ENCODE measurements at places on chromosomes 13 and 19.
A peak's percentile ranks its signal among the peaks of the same experiment; 100 is the strongest.

GRCh38 chr19:2014731-2015607 is 545 bp downstream of the BTBD2 start:
- DNase-seq: peak; percentile 27

DNA sequence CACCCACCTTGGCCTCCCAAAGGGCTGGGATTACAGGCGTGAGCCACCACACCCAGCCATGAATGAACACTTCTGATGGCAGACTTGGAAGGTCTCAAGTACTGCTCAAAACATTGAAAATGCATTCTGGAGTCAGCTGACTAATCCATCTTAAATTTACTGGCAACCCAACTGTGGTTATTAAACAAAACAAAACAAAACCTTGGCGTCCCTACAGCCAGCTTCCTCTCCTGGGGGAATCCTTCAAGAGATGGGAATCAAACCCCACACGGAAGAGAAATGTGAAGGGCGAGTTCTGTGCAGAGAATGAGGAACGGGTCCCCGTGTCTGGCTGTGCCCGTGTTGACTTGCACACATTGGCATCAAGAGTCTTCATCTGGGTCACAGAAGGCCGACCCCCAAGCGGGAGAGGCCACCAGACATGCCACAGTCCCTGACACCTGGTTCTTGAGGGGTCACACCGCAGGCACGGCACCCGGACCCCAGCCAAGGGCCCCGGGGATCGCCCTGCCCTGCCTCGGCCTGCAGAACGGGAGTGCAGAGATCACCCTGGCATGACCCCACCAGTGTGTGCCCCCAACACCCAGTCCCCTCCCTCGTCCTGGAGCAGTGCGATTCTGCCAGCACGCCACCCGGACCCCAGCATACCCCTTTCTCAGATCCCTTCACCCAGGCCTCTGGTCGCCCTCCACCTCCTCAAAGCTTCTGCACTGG is 3.2 kb downstream of the MAP2K2 start:
- no peak for DNase-seq

- DNase-seq: no peak
These were observed 244.9 kb downstream of the ATP8A2 start for GRCh38 chr13:25616674-25617073.

DNA sequence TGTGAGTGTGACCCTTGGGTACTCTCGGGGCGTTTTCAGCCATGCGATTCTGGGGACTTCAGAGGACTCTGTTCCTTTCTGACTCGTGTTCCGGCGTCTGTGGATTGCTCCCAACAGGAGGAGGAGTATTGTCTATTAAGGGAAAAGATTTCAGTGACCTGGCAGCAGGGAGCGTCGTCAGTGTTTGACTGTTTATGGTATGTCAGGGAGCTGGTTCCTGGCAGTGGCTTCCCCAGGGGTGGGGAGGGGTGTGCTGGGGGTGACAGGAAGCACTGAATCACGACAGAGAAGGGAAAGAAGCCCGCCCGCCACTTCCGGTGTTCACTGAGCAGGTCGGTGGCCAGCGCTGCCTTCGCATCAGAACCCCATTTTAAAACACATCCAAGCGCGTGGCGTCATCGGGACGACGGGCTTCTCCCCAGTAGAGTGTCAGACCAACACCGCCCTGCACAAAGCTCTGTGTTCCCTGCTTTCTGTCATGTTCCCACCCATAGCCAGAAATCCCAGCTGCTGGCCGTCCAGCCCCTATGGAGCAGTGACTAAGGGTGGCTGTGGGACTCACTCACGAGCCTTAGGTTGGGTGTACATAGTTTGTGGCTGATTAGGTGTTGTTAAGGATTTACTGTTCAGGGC is 33.8 kb downstream of the COL4A2 start:
- DNase-seq: peak; percentile 60

GRCh38 chr19:9793071-9793591 is 24.6 kb upstream of the ZNF846 start:
- DNase-seq: peak; percentile 63

DNA sequence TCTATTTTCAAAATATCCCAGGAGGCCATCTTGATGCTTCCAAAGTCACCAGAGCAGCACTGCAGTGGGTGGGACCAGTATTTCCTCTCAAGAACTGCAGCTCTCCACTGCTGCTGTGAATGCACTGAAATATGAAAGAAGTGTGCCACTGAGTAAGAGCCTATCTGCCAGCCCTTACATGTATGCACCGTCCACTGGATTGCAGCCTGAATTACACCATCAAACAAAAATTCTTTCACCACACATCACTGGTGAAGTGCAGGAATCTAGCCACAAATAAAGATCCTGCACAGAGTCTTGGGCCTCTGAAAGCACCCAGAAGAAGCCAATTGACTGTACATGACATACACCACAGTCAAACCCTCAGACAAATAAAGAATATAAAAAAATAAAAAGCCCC is 249.0 kb downstream of the LHFPL6 start:
- no peak for DNase-seq

- no peak for DNase-seq
These were observed 122.6 kb downstream of the POSTN start for GRCh38 chr13:37475966-37476365.

DNA sequence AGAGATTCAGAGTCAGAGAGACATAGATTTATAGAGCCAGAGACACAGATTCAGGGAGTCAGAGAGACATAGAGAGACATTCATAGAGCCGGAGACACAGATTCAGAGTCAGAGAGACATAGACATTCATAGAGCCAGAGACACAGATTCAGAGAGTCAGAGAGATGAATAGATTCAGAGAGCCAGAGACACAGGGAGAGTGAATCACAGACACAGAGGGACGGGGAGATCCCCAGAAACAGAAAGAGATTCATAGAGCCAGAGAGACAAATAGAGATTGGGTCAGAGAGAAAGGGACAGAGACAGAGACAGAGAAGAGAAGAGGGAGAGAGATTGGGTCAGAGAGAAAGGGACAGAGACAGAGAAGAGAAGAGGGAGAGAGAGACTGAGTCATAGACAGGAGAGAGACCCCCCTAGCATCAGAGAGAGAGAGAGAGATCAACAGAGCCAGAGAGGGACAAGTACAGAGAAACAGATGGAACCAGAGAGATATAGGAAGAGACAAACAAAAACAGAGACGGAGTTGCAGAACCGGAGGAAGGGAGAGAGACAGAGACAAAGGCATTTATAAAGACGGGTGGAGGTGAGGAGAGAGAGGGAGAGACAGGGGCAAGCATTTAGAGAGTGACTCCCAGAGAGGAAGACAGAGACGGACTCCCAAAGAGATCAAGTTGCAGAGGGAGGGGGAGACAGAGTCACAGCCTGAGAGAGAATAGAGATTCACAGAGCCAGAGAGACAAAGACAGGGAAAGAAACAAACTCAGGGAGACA is 1.1 kb upstream of the PRKCG start:
- no peak for DNase-seq

DNA sequence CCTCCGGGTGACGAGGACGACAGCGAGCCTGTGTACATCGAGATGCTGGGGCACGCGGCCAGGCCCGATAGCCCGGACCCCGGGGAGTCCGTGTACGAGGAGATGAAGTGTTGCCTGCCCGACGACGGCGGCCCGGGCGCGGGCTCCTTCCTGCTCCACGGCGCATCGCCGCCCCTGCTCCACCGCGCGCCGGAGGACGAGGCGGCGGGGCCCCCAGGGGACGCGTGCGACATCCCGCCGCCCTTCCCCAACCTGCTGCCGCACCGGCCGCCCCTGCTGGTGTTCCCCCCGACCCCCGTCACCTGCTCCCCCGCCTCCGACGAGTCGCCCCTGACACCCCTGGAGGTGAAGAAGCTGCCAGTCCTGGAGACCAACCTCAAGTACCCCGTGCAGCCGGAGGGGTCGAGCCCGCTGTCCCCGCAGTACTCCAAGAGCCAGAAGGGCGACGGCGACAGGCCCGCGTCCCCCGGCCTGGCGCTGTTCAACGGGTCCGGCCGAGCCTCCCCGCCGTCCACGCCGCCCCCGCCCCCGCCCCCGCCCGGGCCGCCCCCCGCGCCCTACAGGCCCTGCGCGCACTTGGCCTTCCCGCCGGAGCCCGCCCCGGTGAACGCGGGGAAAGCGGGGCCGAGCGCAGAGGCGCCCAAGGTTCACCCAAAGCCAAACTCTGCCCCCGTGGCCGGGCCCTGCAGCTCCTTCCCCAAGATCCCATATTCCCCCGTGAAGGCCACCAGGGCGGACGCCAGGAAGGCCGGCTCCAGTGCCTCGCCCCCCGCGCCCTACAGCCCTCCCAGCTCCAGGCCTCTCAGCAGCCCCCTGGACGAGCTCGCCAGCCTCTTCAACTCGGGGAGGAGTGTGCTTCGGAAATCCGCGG is 511.3 kb downstream of the MYO16 start:
- no peak for DNase-seq

DNA sequence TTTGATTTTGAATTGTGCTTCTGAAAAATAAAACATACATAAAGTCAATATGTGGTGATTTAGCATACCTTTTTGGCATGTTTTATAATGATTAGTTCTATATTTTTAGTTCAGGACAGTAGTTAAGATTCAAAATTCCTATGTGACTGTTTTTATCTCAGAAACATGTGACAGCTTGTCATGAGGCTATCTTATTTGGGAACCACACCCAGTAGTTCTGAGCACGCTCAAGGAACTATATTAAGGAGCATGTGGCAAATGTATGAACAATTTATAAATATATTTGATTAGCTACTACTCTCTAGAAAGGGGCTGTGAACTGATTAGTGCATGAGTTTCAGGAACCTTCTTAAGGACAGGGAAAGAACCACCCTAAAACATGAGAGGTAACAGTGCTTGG is 38.8 kb downstream of the FGF9 start:
- no peak for DNase-seq

DNA sequence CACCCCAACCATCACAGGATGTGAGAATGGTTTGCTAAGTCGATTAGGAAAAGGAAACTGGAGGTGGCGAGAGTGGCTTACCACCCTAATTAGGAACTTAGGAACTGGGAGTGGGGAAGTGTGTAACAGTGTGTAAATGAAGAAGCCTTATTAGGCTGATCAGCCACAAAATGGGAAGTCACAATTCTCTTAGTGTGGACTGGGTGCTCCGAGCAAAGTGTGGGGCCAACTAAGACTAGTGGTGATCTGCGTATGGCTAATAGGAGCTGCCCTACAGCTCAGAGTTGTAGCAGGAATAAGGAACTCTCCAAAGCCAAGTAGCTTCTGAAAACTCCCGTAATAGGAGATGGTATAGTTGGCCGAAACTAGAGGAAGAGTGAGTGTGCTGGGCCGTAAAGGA is 7.6 kb downstream of the SIGLEC11 start:
- no peak for DNase-seq

- no peak for DNase-seq
These were observed 103.1 kb downstream of the ITGBL1 start for GRCh38 chr13:101555610-101556009.

DNA sequence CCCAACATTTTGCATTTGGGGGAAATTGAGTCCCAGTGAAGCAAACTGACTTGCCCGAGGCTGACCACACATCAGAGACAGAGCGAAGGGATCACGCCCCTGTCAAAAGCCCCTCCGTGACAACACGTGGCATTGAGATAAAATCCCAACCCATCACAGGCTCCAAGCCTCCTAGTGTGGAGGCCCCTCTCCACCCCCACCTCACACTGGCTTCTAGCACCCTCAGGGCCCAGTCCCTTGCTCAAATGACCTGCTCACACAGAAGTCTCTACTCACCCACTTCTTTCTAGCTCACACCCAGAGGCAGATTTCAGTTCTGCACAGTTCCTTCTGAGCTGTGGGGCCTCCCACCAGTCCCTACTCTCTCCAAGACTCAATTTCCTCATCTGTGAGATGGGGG is 10.3 kb downstream of the HPN start:
- DNase-seq: no peak

GRCh38 chr13:95403349-95404140 is 102.3 kb upstream of the ABCC4 start:
- no peak for DNase-seq

DNA sequence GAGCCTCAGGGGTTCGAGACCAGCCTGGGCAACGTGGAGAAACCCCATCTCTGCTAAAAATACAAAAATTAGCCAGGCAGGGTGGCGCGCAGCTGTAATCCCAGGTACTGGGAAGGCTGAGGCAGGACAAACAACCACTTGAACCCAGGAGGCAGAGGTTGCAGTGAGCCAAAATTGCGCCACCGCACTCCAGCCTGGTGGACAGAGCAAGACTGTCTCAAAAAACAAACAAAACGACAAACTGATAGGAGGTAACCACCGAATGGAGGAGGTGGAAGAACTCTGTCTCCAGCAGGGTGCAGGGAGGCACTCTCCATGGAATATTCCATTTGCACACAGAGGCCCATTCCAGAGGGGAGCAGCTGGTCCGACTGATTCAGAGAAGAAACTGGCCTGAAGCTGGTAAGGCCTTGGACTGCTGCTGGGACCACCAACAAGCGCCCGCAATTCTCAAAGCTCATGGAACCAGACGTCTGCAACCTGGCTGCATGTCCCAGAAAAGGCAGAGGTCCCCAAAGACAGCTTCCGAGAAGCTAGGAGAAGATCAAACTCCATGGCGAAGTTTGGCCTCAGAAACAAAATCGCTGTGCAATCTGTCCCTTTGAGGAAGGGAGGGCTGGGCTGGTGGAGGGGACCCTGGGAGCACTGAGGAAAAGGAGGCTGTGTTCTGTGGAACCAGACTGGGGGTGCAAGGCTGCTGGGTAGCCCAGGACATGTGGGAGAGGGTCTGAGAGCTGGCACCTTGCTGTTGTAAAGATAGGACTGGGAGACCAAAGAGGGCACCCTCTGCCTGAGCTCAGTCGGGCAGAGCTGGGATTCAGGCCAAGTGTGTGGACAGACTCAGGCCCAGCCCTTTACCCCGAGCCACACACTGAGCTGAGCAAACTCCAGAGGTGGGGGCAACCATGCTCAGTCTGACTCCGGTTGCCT is 35.2 kb downstream of the SLC25A42 start:
- no peak for DNase-seq

DNA sequence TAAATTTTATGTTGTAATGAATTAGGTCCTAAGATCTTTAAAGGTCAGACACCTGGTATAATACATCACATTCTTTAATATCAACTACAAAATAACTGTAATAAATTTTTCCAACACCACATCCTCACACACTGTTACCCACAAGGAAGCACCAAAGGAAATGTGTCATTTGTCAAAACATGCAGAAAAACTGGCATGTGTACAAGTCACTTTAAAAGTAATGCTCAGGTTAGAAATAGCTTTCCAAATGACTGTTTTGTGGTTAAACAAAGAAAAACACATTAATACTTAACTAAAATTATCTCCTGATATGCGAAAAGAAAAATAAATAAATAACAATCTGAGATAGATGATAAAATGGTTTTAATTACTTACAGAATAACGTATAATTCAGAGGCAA is 74.7 kb downstream of the MZT1 start:
- DNase-seq: no peak
